ENCODE measurements at places on chromosomes 5 and 9.

- DNase-seq = no peak
These were observed 17.3 kb downstream of the CSF1R start for GRCh38 chr5:150068961-150069645.

GRCh38 chr9:120741701-120742100 lies 27.4 kb upstream of the MEGF9 start:
- no peak for DNase-seq

DNA sequence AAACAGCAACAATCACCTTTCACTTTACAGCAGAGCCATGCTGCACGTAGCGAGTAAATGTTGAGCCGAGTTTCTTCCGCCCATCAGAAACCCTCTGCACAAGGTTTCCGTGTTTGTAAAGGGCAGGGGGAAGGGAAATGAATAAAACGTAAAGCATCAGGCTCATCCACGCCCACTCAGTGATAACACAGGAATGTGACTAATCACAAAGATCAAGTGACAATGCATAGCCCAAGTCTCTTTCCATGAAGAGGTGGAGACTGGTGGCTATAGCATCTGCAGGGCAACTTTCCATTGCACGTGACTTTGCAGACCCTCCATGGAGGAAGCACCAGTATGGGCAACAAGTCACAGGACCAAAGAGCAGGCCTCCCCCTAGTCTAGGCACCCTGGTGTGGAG lies 56.6 kb downstream of the CAMSAP1 start:
- no peak for DNase-seq

DNA sequence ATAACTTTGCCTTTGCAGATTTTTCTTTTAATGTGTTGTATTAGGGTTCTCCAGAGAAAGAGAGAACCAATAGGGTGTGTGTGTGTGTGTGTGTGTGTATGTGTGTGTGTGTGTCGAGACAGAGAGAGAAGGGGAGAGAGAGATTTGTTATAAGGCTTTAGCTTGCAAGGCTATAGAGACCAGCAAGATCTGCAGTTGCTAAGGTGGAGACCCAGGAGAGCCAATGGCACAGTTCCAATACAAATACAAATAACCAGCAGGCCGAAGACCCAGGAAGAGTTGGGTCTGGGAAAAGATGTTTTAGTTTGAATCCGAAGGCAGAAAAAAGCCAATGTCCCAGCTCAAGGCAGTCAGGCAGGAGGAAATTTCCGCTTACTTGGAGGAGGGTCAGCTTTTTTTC lies 23.0 kb downstream of the TMOD1 start:
- no peak for DNase-seq

GRCh38 chr5:158100373-158100888 lies 241.5 kb upstream of the CLINT1 start:
- no peak for DNase-seq

DNA sequence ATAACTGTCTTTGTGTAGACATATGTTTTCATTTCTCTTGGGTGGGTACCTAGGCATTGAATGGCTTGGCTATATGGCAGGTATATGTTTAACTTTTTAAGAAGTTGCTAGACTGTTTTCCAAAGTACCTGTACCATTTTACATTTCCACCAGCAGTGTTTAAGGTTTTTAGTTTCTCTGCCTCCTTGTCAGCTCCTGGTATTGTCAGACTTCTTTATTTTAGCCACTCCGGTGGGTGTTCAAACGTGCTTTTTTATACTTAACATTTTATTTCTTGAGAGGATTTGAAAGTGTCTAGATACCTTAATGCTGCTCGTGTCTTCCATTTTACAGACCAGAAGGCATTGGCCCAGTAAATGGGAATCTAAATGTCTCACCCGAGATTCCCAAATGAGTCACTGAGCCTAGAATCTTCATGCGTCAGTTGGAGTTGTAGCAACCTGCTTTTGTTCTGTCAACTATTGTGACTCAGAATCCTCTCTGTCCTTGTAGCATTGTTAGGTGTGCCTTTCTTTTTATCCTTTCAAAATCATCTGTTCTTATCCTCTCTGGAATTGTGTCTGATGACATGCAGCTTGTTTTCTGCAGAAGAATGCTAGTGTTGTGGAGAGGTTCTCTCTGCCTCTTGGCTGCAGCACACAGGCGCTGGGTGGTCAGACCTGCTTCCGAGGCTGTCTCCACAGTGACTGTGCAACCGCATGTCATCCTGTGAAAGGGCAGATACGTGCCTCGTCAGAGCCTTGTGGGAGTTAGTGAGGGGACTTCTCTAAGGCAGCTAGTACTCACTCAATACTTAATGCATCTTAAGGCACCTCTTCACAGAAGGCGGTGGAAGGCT lies 291.8 kb downstream of the AOPEP start:
- no peak for DNase-seq

- no peak for DNase-seq
These were observed 7.6 kb downstream of the TTC16 start for GRCh38 chr9:127723444-127723843.

- DNase-seq = no peak
These were observed 70.6 kb downstream of the RXRA start for GRCh38 chr9:134396825-134397224.

GRCh38 chr5:431001-431710 lies 11.8 kb upstream of the EXOC3 start:
- DNase-seq = no peak

- no peak for DNase-seq
These were observed 158.3 kb downstream of the GIN1 start for GRCh38 chr5:102961671-102962070.

DNA sequence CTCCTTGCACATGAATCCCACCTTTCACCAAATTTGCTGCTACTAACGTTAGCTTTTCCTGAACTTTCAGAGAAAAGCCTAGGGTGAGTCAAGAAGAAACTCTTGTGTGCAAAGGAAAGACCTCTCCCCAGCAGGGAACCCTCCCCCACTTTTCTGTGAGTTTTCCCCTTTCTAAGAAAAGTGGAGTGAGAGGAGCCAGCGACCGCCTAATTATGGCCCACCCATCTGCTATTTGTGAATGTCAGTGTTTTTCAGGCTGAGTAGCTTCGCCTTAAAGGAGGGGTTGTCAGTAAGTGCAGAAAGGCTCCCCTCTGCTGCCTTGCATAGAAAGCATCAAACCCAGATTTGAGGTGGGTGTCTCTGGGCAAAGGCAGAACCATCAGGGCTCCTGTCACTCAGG lies 46.8 kb upstream of the SPOCK1 start:
- no peak for DNase-seq

- DNase-seq = no peak
These were observed 83.0 kb downstream of the SMC2 start for GRCh38 chr9:104177003-104177611.

GRCh38 chr9:130996676-130997394 lies 12.1 kb upstream of the LAMC3 start:
- no peak for DNase-seq
